ENCODE measurements at places on chromosomes 16 and 17.

DNA sequence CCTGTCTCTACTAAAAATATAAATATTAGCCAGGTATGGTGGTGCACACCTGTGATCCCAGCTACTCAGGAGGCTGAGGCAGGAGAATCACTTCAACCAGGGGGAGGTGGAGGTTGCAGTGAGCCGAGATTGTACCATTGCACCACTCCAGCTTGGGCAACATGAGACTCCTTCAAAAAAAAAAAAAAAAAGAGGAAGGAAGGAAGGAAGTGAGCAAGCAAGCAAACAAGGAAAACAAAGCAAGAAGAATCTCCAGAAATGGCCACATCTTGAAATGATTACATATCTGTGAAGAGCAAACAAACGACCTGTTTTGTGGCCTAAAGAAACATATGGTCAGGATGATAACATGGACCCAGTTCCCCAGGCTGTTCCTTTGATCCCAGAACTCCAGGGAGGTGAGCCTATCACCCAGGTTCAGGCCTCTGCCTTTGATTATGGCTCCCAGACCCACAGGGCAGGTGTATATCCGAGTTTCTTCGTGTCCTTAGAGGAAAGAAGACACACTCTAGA, 8.9 kb downstream of the ACOX1 start:
- DNase-seq: no peak

GRCh38 chr16:53091466-53092211, 36.8 kb downstream of the CHD9 start:
- no peak for DNase-seq

GRCh38 chr16:67935101-67935401, 1.6 kb downstream of the PSMB10 start:
- no peak for DNase-seq

DNA sequence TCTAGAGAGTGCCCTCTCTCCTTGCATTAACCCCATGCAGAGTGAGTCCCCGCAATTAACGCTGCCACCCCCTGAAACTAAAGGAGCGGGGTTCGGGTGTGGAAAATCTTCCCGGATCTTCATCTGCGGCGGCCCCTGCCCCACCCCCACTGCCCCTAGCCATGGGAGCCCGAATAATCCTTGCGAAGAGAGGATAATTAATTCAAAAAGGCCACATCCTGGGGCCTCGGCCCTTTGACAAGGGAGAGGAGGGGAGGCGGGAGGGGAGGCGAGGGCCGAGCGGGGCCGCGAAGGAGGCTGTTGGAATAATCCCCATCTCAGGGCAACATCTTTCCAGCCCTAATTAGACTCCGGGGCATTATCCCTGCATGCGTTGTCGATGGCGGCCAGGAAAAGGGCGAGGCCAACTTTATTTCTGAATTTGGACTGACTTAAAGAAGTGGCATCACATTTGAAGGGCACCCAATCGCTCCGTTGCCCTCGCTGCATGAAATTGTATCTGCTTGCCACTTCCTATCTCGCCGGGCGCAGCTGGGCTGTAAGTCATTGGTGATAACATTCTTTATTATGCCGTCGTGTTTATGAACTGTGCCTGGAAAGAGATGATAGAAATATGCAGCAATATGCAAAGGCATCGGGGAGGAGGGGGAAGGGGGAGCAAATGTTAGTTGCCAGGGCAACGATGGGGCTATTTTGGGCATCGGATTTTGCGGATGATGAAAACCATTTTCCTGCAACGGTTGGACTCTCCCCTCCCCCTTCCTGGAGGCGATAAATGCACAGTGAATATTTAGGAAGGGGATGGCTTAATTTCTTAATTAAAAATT, 387.1 kb upstream of the TNRC6C start:
- DNase-seq: no peak

GRCh38 chr16:82900559-82900958, 273.8 kb downstream of the CDH13 start:
- DNase-seq: no peak

GRCh38 chr17:37255432-37255831, 120.4 kb upstream of the C17orf78 start:
- no peak for DNase-seq

GRCh38 chr16:69703638-69704037, 22.7 kb downstream of the NQO1 start:
- no peak for DNase-seq

DNA sequence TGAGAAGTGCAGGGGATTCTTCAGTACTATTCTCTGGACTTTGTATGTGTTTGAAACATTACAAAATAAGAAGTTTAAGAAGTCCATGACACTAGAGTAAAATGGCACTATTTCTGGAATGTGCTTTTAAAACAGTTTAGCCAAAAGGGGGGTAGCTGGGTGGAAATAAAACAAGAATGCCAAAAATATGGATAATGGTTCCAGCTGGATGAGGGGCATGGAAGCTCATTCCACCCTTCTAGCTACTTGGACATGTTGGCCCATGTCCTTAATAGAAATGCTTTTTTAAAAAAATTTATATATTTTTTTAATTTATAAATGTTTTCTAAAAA, 13.1 kb downstream of the ZC3H7A start:
- DNase-seq: no peak

- DNase-seq: no peak
Observed at GRCh38 chr16:27853651-27854050, 209.9 kb downstream of the GSG1L start.

- no peak for DNase-seq
Observed at GRCh38 chr16:28897826-28898225, 19.5 kb downstream of the ATP2A1 start.

GRCh38 chr16:61289141-61289540, 747.1 kb downstream of the CDH8 start:
- DNase-seq: no peak

GRCh38 chr17:79790805-79791734, 5.8 kb downstream of the CBX8 start:
- DNase-seq: no peak

- peak; percentile 57 for DNase-seq
Observed at GRCh38 chr17:77400445-77400870, 259.7 kb downstream of the SEC14L1 start.

DNA sequence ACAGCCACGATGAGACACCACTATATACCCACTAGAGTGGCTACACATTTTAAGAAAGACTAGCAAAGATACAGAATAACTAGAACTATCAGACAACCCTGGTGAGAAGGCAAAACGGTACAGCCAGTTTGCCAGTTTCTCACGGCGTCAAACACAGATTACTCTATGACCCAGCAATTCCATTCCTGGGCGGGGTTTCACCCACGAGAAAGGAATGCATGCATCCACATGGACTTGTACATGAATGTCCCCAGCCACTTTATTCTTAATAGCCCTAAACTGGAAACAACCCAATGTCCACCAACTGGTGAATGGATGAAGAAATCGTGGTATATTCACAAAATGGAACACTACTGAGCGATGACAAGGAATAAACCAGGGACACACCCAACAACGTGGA, 74.5 kb downstream of the MYH10 start:
- no peak for DNase-seq

Data from stimulated activated CD8-positive, alpha-beta memory T cell treated with anti-CD3 and anti-CD28 coated beads, Interleukin-4, amount 100 ng/mL, for 1 hour (primary cell).